ENCODE measurements at places on chromosomes 6 and 20.
A peak's percentile ranks its signal among the peaks of the same experiment; 100 is the strongest.

- DNase-seq, result no peak
Observed at GRCh38 chr6:13038741-13039190, 289.6 kb downstream of the TBC1D7 start.

DNA sequence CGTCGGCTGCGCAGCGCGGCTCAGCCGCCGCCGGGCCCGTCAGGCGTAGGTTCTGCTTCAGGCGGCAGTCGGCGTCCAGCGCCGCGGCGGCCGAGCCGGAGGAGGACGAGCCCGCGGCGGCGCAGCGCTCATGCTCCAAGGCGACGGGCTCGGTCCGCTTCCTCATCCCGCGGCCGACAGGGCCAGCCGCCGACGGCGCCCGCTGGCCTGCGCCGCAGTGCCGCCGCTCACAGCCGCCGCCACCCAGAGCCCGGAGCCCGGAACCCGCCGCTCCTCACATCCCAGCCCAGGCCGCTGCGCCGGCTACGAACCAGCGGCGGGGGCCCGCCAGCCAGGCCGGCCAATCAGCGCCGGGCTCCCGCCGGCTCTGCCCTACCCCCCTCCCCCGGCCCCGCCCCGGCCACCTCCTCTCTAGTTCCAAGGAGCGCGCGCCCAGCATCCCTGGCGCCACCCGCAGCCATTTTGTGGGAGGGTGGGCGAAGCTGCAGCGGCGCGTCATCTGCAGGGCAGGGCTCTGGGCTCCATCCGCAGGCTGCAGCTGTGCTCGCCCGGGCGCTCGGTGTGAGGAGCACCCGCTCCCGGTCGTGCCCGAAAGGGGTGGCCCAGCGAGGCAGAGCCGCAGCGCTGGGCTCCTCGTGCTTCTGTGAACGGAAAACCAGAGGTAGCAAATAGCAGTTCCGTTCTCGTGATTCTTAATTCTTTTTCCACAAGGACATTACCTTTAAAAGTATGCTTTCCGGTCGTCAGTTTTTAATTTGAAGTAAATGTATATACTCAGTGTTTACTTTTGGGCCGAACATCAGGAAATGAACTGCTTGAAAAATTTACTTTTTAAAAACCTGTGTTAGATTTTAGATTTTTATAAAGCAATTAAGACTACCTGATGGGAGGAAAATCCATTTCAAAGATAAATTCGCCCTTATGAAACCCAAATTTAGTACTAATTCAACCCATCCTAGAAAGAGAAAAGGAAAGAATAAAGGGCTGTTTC lies at the start of gene ABHD12:
ABHD12 (minus strand) TSS at position 298 of the 991 bp plus-strand sequence; CDS start at position 166, 132 bp downstream.
- DNase-seq, result peak; percentile 99

DNA sequence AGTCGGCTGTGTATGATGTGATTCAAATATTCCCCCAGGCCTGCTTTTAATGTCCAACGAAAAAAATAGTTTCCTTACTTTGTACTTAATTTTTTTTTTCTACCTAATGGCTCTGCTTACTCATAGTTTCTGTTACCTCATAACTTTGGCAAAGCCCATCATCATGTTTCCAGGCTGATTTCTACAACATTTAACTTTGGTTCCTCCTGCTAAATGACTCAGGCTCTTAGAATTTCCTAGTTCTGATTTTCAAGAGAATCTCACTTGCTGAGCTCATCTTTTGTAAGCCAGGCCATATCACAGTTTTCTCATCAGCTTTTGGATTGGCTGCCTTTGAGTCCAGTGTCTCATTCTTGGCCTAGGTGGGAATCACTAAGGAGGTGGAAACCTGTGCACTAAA lies 323.1 kb downstream of the HDGFL1 start:
- peak; percentile 20 for DNase-seq

GRCh38 chr6:95127261-95127660 lies 450.1 kb upstream of the MANEA start:
- DNase-seq, result no peak

DNA sequence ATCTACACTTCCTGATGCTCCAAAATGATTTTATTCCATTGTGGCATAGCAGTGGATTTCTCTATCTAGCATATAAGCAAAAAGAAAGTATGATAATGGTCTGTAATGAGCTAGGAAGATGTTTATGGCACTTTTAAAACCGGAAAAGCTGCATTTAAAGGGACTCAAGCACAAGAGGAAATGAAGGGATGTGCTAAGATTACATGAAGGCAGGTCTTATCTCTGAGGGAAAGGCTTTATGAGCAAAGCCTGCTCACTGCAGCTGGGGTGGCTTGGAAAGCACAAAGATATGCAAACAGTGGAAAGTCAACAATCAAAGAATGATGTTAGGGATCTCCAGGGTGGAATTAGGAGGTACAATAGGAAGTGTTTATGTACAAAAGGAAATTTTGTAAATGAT lies 138.2 kb downstream of the TENT5A start:
- peak; percentile 83 for DNase-seq

GRCh38 chr6:136523196-136523595 lies 27.0 kb downstream of the MAP7 start:
- no peak for DNase-seq

GRCh38 chr6:43904311-43905123 lies 134.5 kb downstream of the VEGFA start:
- no peak for DNase-seq

DNA sequence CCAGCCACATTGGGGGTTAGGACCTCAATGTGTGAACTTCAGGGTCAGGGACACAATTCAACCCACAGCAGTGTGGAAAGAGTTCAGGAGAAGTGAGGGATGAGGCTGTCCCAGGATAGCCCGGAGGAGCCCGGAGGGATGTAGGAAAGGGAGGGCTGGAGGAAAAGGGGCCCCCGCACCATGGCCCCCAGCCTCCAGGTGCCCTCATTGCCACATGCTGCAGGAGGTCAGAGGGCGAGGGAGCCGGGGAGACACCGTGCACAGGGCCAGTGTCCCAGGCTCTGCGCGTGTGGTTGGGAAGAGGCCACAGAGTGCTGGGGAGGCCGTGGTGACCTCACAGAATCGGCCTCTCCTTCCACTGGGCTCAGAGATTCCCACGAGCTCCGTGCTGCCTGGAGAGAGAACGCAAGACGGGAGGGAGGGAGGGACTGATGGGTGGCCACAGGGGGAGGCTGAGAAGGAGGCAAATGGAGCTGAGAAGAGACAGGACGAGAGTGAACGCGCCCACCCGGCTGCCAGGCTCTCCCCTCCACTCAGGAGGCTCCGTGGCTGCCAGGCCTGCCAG lies 215.1 kb downstream of the DLL1 start:
- no peak for DNase-seq

DNA sequence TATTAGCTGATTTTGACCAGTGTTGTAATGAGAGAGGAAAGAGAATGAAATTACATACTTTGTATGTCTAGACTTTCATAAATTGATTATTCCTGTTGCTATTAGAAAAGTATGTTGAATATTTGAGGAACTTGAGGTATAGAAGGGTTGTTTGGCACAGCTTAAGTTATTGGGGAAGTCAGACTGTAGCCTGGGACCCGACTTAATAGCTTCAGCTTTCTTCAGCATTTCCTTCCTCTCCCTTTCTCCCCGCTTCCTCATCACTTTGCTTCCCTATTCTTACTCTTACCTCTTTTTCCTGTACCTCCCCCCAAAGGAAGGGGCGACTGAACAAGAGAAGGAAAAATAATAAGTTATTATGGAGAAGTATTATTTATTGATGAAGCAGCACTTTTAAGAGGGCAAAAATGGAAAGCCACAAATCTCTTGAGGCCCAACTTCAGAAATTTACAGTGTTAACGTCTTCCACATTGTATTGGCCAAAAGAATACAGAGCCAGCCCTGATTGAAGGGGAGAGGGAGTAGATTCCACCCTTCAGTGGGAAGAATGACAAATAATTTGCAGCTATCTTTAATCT lies 7.4 kb downstream of the SENP6 start:
- no peak for DNase-seq

GRCh38 chr20:35831971-35832370 lies 60.2 kb downstream of the PHF20 start:
- DNase-seq, result no peak

- DNase-seq, result peak; percentile 82
Observed at GRCh38 chr6:139230391-139230840, 61.4 kb downstream of the TXLNB start.

GRCh38 chr6:158970640-158971275 lies 29.2 kb downstream of the RSPH3 start:
- DNase-seq, result no peak

DNA sequence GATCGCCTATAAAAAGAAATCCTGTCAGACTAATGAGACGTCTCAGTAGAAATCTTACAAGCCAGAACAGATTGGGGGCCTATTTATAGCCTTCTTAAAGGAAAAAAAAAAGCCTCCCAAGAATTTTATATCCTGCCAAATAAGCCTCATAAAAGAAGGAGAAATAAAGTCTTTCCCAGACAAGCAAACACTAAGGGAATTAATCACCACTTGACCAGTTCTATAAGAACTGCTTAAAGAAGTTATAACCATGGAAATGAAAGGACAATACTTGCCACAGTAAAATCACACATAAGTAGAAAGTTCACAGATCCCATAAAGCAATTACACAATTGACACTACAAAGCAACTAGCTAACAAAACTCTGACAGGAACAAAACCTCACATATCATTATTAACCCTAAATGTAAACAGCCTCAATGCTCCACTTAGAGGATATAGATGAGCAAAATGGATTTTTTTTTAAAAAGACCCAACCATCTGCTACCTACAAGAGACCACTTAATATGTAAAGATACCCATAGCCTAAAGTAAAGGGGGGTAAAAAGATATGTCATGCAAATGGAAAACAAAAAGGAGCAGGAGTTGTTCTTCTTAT lies 13.4 kb downstream of the SLC22A16 start:
- no peak for DNase-seq

GRCh38 chr20:41001497-41001896 lies 27.1 kb upstream of the TOP1 start:
- DNase-seq, result no peak

GRCh38 chr20:32538526-32538939 lies 46.6 kb downstream of the NOL4L start:
- no peak for DNase-seq

DNA sequence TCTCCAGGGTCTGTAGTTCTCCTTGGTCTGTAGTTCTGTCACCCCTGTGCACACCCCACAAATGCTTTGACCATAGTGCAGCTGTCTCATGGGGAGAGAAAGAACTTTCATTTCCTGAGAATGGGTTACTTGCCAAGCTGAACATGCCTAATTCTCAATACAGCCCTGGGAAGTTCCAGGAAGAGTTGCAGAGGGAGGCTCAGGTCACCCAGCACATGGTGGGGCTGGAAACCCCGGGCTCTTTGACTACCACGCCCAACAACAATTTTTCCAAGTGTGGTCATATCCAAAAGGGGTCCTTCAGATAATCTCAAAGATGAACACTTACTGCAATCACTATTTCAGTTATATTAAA lies 2.2 kb upstream of the PTPRA start:
- peak; percentile 31 for DNase-seq

DNA sequence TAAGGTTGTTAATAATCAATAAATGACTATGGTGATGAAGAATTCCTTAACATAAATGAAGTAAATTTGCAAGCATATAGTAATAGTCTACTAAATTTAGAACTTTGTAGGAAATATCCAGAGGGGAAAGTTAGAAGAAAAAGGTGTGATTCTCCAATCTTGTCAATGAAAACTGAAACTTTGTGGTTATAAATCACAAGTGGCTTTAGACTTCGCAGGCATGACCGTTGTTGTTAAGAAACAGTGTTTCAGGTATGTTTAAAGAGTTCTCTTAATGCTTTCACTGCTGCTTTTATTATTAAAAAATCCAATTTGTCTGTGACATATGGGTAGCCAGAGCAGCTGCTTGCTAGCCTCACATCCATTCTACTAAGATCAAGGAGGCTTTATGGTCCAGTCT lies 475.6 kb upstream of the ADGRB3 start:
- no peak for DNase-seq

GRCh38 chr20:24721891-24722568 lies 227.0 kb upstream of the CST7 start:
- DNase-seq, result no peak

GRCh38 chr6:35359744-35360348 lies 17.5 kb downstream of the PPARD start:
- DNase-seq, result no peak

- no peak for DNase-seq
Observed at GRCh38 chr6:110512991-110513390, 36.6 kb upstream of the SLC22A16 start.

- no peak for DNase-seq
Observed at GRCh38 chr6:50007819-50008218, 14.0 kb downstream of the DEFB110 start.

DNA sequence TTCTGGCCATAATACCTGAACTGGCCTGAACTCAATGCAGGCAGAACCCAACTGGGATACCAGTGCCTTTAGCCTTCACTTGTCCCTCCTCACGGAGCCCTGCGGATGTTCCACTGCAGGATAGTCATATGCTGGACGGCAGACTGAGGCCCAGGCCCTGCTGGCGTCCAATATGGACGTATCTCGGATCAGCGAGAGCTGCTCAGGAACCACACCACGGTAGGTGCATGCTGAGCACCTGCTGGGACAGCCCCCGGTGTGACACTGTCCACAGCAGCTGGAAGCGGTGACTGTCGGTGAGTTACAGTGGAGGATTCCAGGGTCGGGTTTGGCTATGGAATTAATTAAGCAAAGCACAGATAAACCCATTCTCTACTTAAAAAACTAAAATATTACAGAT lies 48.7 kb downstream of the PSMG4 start:
- no peak for DNase-seq

DNA sequence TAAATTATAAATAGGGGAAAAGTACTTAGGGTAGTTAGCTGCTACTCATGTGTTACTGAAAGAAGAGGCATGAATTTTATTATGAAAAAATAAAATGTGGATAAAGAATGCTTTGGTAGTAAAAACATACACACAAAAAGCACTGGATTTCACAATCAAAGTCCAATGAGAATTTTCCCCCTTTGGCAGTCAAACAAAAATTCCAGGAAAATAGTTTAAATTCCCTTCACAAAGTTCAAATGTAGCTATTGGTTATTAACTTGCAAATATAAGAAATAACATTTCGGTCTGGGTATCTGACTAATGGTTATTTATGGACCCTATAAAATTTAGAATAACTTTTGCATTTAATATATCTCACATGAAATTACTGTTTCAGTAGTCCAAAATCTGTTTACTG lies 210.4 kb downstream of the FOXC1 start:
- DNase-seq, result no peak

DNA sequence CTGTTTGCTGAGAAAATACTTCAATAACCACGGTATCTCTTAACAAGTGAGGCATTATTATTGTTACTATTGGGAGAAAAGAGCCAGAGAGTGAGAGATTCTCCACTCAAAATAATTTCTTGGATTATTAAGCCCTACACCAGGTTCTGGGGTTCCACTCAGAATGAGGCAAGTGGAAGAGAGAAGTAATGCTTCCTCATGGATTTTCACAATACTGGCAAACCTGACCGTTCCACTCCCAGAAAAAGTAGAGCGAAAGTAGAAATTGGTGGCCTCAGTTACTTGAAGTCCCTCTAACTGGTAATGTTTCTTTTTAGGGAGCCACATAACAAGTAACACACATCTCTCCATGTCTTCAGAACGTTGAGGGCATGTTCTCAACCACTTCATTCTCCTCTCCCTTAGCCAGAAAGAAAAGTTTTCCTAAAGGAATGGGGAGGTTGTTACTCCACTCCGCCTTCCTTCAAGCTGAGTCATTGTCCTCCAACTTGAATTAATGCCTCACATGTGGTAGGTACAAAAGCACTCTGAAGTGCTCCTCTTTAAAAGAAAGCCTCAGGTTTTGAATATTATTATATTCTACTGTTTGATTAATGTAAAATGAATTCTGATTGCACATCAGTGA lies 1.9 kb downstream of the BAG2 start:
- peak; percentile 64 for DNase-seq

Data from DMS53 (cell line).